ENCODE measurements at places on chromosomes 7 and 10.
A peak's percentile ranks its signal among the peaks of the same experiment; 100 is the strongest.

GRCh38 chr10:3961082-3961481 lies 176.1 kb upstream of the KLF6 start:
- no peak for DNase-seq

DNA sequence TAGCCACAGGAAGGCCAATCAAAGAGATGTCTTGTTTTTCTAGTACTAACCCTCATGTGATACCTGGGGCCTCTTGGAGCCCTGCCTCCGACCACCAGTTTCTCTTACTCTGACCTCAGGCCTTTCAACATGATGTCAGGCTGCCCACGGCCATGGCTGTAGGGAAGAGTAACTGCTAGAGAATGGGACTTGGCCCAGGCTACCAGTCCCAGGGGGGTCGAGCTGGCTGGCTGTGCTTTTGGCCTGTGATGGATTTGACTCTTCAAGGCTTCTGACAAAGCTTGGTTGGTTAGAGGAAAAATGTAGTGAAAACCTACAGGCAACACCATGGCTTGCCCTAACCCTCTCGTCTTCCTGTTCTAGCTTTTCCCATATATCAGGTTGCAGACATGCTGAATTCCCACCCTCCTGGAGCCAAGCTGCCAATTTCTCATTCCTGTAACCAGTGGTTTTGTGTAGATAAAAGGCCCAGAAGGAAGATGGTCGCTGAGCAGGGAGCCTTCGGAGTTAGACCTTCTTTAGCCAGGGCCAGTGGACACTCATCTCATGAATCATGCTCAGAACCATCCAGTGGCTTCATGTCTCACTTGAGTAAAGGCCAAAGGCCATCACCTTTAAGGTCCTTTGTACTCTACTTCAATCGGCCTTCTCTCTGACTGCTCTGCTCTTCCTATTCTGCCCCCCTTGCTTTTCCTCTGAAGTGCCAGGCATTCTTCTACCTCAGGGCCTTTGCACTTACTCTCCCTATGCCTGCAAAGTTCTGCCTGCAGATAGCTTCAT lies 19.7 kb downstream of the SUFU start:
- no peak for DNase-seq

GRCh38 chr7:157493017-157493416 lies 156.2 kb downstream of the DNAJB6 start:
- DNase-seq: peak; percentile 66

DNA sequence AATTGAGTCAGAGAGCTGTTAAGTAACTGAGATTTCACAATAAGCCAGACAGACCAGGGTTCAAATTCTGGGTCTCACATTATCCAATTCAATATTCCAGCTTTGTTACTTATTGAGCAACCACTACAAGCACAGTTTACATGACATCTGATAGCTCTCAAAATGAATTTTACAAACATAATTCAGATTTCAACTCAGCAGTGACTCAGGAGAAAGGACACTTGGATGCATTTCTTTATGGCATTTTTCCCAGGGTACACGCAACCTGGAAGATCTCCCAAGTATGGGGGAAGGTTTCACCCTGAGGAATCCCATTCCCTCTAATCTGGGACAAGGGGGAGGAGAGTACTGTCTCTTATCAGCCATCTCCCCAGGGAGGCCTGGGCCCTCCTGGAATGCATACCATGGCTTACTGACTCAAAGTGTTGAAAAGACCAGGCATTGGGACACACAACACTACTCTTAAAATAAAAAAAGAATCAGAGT lies 102.4 kb downstream of the CFTR start:
- DNase-seq: no peak

GRCh38 chr10:70052462-70053217 lies at the start of gene MACROH2A2:
Gene MACROH2A2 (plus strand): TSS chr10:70052846. CDS start chr10:70075659, 22,813 bp downstream.
- peak; percentile 52 for DNase-seq

DNA sequence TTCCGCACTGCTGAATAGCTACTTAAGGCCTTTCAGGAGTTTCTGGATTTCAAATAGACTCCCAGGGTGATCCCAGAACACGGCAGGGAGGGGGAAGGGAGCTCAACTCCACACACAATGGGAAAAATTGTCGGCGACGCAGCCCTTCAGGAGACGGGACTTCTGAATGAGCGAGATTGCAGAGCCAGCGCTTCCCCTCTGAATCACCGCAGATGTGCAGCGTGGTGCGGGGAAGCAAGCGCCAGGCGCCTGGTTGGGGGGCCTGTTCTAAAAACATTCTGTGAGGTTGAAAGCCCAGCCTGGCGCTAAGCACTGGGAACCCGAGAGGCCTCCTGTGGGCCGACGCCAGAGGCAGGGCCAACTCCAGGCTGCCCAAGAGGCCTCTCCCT lies 163.3 kb downstream of the MAD1L1 start:
- DNase-seq: no peak

DNA sequence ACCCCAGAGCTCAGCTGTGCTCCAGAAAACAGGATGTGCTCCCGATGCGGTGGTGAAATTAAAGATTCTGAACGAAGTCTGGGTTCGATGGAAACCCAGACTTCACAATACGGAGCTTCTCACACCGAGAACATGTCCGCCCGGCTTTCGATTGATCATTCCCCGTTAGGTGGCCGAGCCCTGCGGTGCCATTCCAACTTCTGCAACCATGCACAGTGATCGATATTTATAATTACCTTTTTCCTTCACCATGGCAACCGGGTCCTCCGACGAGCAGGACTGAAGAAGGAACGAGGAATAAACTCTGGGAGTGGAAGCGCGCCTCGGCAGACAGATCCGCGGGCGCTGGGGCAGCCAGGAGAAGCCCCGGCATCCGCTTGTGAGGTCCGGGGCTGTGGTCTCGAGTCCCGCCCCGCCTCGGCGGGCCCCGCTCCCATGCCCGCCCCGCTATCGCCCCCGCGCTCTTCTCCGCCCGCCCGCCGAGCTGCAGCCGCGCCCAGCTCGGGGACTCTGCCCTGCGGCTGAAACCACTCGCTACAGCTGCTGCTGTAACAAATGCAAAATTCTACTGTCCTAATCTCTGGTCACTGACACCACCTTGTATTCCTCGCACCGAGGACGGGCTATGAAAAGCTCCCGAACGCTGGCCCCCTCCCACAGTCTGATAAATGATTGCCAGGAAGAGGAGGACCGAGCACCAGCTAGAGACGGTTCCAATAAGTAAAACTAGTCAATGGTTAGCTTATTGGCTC lies 26.2 kb downstream of the ABLIM1 start:
- DNase-seq: no peak

DNA sequence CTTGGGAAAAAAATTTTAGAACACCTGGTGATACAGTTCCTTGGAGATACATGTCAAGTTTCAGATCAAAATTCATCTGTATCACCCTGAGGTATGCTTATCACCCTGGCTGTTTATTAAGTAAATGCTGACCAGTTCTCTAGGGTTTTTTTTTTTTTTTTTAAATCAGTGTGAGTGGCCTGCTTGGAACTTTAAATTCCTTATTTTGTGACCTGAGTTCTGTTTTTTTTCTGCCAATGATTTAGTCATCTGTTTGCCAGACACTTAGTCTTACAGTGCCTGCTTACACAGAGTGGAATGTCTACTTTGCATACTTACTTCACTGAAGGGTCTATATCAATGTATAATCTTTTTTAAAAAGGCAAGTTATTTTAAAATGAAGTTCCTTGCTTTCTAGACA lies 1.8 kb downstream of the TSPAN13 start:
- no peak for DNase-seq

DNA sequence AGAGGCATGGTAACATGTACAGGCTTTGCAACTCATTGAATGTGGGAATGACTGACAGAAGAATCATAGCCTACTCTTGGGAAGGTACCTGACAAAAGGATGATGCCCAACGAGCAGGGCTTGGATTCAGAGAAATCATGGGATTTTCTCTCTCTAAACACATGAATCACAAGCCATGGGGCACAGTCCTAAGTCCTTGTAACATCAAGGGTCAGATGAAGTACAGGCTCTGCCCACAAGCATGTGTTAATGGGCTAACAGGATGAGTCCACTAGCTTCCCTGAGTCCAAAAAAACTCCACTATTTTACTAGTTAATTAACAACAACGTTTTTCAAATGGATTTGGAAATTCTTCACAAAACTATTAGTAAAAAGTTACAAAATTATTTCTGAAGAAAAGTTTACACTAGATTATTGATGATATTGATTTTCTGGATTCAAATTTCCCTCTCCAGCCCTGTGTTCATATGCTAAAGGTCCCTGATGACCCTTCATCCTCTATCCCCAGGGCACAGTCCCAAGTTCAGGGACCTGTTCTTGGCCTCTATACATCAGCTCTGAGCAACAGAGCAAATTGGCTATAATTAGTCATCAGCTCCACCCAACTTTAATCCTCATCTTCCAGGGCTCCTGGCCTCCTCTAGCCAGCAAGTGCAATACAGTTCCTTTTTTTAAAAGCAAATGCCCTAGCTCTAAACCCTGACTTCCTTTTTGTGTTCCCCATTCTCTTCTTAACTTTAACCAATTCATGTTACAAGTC lies 99.8 kb downstream of the GSAP start:
- no peak for DNase-seq

DNA sequence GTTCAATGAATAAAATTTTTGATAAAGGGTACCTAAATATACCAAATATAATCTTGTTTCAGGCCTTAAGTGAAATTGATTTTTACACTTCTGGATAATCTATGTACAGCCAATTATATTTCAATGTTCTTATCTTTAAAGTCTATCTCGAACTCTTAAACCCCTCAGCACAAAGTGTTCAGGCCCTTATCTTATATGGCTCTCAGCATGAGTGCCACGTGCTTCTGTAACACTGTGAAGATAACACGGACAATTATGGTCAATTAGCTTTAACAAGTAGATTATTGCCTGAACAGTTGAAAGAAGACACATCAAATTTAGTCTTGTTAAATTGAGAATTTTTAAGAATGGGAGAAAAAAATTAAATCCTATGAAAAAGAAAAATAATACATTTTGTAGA lies 40.4 kb upstream of the DMTF1 start:
- DNase-seq: no peak

DNA sequence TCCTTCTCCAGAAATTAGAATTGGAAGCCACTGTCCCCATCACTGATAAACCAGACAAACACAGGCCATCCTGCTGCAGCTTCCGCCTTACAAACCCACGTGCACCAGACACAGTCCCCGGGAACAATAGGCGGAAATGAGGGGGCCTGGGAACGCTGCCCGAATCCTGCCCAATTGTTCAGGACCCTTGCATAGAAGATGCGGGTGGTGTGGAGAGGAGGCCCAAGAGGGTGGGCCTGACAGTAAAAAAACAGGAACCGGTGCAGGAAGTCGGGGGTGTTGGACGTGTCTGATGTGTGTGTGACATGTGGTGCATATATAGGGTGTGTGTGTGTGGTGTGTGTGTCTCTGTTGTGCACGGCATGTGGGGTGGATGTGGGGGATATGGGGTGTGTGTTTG lies 26.5 kb upstream of the CHST15 start:
- no peak for DNase-seq

DNA sequence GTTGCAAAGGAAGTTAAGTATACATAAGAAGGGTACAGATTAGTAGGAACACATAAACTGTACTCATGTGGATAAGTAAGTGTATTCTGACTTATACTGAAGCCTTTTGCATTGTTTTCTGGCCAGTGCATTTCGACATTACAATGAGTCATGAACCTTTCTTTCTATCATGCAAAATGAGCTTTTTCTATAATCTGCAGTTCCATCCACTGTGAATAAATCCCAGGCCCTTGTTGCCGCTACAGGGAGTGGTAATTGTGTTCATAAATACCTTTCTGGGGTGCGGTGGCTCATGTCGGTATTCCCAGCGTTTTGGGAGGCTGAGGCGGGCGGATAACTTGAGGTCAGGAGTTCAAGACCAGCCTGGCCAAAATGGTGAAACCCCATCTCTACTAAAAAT lies 858.3 kb downstream of the GRM8 start:
- DNase-seq: no peak

DNA sequence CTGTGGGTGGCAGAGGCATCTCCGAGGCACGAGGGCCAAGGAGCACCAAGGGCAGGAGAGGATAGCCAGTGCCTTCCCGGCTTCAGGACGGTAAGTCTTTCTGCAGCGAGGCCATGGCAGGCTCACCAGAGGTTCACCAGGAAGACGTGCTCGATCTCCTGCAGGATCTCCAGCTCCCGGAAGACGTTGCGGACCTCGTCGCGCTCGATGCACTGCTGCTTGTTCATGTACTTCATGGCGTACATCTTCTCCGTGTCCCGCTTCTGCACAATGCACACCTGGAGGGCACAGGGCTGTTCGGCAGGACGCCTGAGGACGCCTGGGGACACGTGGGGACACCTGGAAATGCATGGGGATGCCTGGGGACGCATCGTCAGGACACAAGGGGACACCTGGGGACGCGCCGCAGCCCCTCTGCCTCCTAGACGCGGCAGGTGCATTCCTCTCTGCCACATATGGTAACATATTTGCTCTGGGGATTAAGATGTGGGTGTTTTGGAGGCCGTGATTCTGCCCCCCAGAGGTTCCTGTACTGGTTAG lies 41.2 kb downstream of the DPYSL4 start:
- DNase-seq: no peak

GRCh38 chr10:87603769-87604168 lies 55.9 kb upstream of the PAPSS2 start:
- no peak for DNase-seq

DNA sequence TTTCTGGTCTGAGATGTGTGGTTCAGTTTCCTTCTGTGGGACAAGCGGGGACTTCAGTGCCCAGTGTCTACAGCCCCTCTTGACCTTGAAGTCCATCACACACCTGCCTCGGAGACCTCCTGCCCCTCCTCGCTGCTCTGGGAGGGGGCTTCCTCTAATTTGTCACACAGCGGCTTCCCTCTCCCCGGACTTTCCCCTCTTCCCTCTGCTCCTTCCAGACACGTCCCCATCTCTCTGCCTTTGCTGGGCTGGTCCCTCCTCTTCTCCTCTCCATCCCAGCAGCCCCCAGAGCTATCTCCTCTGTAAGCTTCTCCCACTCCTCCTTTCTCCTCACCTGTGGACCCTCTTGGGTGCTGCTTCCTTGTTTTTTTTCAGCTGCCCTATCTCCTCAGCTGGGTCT lies 122.2 kb upstream of the SORCS3 start:
- DNase-seq: no peak

DNA sequence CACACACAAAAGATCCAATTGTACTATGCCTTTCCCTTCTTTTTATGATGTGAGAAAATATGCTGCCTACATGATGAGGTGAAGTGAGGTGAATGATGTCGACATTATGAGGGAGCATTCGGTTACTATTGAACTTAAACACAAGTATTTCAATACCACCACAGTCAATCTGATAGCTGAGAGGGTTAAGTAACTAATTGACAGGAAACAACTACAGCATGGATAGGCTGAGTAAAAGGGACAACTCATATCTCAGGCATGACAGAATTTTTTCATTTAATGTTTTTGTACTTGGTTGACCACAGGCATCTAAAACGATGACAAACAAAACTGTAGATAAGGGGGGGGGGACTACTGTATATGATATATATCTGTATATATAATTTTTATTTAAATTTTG lies 488.9 kb downstream of the SH2D4B start:
- no peak for DNase-seq

DNA sequence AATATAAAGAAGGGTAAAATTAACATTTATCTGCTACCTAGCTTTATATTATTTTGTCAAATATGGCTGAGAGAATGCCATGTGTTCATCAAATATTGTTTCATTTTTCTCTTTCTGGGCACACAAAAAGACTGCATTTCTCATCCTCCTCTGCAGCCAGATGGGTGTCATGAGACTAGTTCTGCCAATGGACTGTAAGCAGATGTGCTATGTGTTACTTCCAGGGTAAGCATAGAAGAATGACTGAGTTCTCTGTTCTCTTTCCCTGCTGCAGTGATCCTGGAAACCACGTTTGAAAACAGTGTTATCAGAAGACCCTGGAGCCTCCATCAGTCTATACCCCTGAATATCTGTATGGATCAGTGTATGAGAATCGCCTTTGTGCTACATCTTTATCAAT lies 24.1 kb upstream of the SLK start:
- DNase-seq: no peak

GRCh38 chr7:71770269-71770907 lies 638.4 kb downstream of the GALNT17 start:
- DNase-seq: no peak

All from T47D (cell line).